ENCODE measurements at places on chromosomes 11 and 22.

GRCh38 chr22:24142241-24142640 lies 39.0 kb upstream of the SUSD2 start:
- no peak for DNase-seq

- peak; percentile 30 for DNase-seq
Measured at GRCh38 chr11:7278314-7278917, 26.7 kb downstream of the SYT9 start.

DNA sequence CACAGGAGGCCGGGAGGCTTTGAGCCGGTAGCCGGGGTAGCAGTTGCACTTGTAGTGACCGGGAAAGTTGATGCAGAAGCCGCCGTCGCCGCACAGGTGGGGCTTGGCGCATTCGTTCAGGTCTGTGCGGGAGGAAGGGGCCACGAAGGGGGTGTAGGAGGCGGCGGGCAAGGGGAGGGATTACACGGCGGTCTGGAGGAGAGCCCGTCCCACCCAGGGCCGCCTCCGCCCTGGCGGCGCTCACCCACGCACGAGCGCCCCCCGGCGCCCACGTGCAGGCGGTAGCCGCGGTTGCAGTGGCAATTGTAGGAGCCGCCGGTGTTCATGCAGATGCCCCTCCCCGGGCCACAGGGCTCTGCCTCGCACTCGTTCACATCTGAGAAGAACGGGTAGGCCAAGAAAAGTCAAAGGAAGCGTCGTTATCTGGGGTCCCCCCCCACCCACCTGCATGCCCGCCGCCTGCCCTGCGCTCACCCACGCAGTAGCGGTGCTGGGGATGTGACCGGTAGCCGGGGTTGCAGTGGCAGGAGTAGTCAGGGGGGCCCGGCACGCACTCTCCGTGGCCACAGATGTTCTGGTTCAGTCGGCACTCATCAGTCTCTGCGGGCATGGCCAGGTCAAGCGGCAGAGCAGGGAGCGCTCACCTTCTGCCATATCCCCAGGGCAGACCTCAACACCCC lies 10.6 kb downstream of the LTBP3 start:
- no peak for DNase-seq

DNA sequence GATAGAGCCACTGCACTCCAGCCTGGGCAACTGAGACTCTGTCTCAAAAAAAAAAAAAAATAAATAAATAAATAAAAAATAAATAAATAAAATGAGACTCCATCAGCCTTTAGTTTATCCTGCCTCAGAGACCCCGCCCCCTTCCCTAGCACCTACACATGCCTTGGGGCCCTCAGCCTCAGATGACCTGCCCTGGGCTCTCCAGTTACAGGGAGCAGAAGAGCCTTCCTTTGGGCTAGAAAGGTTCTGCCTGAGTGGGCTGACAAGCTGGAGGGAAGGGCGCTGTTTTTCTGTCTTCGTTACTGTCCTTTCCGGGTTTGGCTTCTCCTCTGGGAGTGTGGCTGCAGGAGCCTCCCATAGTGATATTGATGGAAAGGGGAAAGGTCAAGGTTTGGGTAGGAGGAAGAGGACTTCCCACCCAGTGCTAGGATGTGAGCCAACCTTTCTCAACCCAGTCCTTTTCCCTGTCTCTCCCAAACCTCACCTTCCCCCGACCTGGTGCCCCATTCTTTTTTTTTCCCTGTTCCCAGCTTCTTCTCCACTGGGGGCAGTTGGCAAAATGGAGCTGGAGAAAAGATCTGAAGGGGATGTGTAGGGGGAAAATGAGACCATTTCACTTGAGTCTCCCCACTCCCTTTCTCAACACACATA lies 1.5 kb upstream of the SF3B2 start:
- no peak for DNase-seq

DNA sequence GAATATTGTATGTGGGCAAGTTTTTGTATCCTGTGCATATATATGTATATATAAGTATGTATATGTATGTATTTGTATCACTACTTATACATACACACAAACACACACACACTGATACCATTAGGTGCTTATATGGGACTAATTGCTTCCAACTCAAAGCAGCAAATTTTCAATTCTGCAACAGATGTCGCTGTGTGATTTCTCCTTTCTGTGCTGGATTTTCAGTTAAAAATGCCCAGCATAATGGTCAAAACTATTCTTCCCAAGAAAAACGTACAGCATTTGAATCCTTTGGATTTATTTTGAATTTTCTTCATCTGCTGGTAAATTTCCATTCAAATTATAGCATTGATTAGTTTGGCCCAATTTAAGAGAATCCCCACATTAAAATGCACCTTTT lies 4.3 kb downstream of the CADM1 start:
- DNase-seq: no peak

GRCh38 chr11:109892321-109892794 lies 200.8 kb upstream of the ZC3H12C start:
- DNase-seq: no peak

DNA sequence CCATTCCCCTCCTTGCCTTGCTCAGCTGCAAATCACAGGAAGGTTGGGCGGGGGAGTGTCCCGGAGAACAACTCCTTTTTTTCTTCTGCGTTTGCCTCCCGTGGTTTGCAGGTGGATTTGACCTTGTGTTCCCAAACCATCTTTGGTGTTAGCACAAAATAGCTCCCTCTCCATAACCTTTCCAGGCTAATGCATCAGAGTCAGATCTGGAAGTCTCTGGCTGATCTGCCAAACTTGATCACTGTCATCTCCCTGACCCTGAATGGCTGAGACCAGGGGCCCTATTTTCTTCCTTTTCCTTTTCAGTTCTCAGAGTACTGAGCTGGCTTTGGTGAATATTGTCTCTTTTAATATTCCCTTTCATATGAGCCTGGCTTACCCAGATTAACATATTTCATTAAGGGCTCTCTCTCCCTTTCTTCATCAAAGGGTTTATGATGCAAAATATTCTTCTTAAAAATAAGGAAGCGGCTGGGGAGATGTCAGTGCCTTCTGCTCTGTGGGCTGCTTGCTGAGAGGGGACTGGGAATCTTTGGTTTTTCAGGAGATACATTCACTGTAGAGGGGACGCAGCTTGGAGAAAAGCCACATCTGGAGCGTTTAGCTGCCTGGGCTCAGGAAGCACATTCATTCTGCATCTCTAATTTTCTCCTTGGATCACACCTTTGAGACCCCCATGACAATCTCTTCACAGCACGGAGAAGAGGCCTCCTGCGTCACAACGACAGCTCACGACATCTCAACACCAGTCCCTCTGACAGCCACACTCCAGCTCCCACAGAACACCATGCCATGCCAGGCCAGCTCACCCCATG lies 148.3 kb downstream of the CEP164 start:
- no peak for DNase-seq

Data from activated CD4-positive, alpha-beta T cell treated with anti-CD3 and anti-CD28 coated beads, Interleukin-10, Interleukin-2, amounts not matched to agents 100 ng/mL and 50 ng/mL, durations not matched to agents 16 hours and 8 hours (primary cell).